ENCODE measurements at places on chromosomes 7 and 10.

- no peak for DNase-seq
Observed at GRCh38 chr7:138661069-138661635, 40.0 kb downstream of the SVOPL start.

- no peak for DNase-seq
Observed at GRCh38 chr7:100639995-100640516, 1.3 kb downstream of the TFR2 start.

DNA sequence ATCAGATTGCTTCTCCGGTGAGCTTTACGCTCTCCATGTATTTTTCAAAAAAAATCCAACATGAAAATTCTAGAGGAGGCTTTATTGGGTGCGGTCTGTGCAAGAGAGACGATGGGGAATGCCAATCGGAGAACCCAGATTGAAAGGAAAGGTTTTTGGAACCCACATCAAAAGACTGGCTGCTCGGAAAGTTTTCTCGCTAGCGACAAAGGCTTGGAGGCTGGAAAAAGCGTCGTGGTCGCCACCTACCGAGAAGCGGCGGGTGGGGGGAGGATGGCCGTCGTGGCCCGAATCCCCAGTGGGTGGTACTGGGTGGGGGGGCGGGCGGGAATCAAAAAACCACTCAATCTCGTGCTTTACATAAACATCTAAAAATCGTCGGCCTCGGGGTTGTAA, 1.1 kb upstream of the GTF2I start:
- DNase-seq, result peak; percentile 34

GRCh38 chr7:106354822-106355221, 70.0 kb upstream of the NAMPT start:
- no peak for DNase-seq

GRCh38 chr10:29810816-29811215, 176.0 kb upstream of the SVIL start:
- DNase-seq, result no peak

DNA sequence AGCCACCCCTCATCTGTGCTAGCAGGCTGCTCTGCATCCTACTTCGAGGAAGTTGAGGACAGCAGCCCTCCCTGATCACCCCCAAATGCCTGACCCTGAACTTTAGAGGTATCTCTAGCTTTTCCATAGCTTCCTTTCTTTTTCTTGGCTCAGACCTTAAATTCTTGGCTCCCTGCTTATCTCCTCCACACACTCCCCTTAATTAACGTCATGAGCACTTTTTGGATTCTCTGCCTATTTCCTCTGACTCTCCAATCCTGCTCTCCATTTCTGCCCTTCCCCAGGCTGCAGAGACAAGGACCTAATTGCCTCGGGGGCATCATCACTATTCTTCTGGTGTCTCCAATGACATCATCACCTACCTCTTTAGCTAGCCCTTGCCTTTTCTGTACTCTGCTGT, 40.8 kb upstream of the SEC61G start:
- no peak for DNase-seq

- no peak for DNase-seq
Observed at GRCh38 chr7:26556061-26556881, 264.6 kb downstream of the SNX10 start.

GRCh38 chr10:79940431-79940830, 8.5 kb downstream of the SFTPD start:
- no peak for DNase-seq

DNA sequence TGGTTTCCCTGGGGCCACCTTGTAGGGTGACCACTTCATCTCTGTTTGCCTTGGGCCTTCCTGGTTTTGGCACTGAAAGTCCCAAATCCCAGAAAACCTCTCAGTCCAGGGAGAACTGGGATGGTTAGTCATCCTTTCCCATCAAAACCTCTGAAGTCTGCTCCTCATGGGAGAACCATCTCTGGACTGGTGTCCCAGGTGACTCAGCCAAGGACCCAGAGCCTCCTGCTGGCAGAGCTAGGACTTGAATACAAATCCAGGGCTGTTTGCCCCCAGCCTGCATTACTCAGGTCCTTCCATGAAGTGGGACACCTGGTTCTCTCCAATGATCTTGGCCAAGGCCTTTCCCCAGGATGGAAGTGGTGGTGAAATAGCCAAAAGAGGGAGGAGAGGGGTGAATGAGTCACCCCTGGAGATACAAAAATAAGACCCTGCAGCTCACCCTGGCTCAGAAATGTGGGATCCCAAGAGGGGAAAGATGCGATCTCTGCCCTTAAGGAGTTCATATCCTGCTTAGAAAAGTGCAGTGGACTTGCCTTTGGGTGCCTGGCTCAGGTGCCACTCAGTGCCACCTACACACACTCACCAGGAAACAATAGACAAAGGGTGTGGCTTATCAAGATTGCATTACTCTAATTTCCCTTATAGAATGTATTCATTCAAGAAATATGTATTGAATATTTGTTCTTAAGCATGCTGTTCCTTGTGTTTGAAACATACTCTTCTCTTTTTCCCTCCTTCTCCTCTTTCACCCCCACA, 22.0 kb downstream of the ADRA2A start:
- DNase-seq, result no peak

- no peak for DNase-seq
Observed at GRCh38 chr7:19648791-19649190, 60.0 kb downstream of the POLR1F start.

DNA sequence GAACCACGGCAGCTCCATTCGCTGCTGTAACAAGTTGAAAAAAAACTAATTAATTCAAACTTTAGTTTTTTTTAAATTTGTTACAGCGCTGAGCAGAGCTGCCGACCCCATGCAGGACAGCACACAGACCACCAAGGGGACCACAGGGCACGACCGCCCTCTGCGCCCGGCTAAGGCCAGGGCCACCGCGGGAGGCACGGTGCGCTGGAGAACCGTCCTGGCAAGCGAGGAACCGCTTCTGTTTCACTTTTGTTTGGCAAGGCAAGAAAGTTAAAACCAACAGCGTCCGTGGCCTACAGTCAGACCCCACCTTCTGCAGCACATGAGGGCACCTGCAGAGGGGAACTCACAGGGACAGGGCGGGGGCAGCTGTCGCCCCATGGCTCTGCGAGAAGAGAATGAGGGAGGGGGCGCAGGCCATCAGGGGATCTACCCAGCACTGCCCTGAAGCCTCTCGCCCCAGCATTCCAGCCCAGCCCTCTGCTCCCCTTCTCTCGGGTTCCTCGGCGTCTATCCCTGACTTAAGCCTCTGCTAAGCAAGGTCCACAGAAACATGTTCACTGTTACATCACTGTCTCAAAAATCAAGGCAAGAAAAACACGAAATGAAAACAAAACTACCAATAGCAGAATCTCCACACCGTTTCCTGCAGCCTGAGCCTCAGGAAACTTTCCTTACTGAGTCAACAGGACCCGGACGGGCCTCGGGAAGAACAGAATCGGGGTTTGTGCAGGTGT, 204.4 kb downstream of the DIP2C start:
- no peak for DNase-seq

DNA sequence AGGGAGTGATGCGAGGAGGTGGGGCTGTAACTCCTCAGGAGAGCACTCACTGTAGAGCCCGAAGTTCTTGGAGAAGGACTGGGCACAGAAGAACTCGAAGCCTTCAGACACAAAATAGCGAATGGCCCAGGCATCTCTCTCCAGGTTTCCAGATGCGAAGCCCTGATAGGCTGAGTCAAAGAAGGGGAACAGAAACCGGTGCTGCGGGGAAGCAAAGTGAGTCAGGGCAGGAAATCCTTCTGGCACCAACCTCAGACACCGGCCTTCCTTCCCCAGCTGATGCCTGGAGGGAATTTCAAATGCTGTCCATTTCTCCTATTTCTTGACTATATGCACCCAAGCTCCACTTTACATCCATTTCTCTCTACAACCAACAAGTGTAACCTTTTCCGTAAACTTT, 26.8 kb downstream of the GOT1 start:
- no peak for DNase-seq

GRCh38 chr7:85564861-85565260, 378.0 kb upstream of the SEMA3D start:
- DNase-seq, result no peak

- no peak for DNase-seq
Observed at GRCh38 chr7:98133621-98134303, 27.1 kb downstream of the LMTK2 start.

DNA sequence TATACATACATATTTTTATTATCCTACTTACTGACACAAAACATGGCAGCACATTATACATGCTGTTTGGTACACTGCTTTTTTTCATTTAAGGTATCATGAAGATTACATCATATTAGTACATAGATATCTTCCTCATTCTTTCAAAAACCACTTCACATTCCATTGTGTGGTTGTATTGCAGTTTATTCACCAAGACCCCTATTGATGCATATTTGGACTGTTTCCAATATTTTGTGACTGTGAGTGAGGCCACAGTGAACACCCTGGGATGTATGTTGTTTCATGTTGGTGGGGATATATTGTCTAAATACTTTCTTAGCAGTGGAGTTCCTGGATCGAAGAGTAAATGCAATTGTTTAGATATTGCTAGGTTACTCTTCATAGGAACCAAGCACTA, 39.0 kb downstream of the TFAM start:
- DNase-seq, result no peak

DNA sequence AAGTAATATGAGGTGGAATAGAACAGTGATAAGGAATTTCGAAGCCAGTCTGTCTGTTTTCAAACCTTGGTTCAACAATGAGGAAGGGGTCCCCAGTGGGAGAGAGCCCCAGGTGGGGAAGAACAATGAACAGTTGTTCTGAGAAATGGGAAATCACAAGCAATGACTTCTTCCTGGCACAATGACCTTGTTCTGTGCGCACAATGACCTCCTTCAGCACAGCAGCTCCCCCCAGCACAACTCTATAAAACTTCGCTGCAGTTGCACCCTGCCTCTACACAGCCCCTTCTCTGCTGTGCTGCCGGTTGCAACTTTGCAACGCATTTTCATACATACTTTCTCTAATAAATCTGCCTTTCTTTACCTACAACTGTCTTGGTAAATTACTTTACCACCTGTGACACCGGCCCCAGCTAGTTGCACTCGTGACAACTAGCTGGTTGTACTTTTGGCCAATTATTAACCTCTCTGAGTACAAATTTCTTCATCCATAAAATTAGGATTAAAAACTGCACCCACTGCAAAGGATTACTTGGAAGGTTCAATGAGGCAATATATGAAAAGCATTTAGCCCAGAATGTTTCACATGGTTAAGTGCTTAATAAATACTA, 40.5 kb downstream of the ASB4 start:
- no peak for DNase-seq

- no peak for DNase-seq
Observed at GRCh38 chr10:122618461-122619165, 58.1 kb downstream of the DMBT1 start.

DNA sequence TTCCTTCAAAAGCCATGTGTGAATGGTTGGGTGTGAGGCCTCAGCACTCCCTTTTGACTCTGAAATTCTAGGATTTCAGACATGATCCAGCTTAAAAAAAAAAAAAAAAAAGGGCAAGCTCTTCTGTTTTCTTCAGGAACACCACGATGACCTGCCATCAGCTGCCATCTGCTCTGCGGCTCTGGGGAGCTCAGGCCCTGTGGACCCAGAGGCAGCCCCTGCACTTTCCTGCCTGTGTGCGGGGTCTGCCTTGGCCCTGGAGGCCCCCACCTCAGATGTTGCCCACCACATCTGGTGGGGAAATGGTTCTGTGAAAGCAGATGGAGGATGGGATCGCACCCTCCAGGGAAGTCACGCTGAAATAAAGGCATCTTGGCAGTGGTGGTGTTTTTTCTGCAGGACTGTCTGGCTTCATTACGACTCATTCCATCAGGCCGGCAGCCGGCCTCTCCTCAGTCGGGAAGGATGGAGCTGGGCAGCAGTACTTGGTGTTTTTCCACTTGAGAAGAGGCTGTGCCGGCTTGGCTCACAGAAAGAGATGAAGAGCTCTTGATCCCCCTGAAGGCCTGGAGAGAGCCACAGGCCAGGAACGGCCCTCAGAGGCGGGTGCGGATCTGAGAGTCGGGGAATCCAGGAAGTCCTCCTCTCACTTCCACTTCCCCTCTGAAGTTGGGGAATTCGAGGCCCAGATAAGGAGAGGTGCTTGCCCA, 66.1 kb upstream of the AQP1 start:
- DNase-seq, result no peak

- DNase-seq, result no peak
Observed at GRCh38 chr7:904847-905246, 28.5 kb downstream of the GET4 start.

- no peak for DNase-seq
Observed at GRCh38 chr10:47349516-47349915, 1.4 kb downstream of the RBP3 start.

DNA sequence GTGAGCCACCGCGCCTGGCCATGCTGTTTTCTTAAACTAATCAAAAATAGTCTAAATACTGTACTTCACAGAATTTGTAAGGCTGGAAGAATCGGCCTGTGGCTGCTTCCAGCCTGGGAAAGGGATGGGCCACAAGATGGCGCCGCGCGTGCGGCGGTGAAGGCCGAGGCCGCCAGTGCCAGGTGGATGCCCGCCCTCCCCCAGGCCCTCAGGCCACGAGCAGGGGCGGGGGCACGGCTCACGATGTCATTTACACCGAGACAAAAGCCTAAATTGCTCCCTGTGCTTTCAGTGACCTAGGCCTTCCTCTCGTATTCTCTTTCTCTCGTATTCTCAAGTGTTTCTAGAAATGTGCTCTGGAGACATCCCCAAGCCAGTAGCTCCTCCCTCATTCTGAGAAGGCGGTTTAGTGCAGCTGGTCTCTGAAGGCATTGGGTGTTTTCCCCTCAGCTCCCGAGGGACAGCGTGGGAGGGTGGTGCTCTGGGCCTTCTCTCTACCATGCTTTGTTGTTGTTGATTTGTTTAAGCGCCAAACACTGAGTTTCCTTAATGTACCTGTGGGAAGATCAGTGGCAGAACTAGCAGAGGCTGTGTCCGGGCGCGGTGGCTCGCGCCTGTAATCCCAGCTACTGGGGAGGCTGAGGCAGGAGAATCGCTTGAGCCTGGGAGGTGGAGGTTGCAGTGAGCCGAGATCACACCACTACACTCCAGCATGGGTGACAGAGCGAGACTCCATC, 68.4 kb downstream of the CDC123 start:
- DNase-seq, result peak; percentile 94

DNA sequence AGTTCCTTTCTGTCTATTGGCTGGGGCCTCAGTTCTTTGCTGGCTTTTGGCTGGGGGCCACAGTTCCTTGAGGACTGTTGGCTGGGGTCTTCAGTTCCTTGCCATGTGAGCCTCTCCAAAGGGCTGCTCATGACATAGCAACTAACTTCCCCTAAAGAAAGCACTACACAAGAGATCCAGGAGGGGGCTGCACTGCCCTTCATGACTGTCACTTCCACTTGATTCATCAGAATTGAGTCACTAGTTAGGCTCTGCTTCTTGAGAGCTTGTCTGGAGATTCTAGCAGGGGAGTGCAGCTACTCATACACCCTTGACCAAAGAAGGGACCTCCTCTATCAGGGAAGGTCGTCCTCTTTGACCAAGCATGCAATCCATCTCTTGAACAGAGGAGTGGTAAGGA, 38.0 kb upstream of the MKX start:
- DNase-seq, result no peak

GRCh38 chr7:90717296-90718060, 121.4 kb downstream of the CDK14 start:
- DNase-seq, result no peak

- DNase-seq, result no peak
Observed at GRCh38 chr10:35153716-35154115, 27.1 kb downstream of the CREM start.

GRCh38 chr10:16663444-16663843, 141.8 kb upstream of the C1QL3 start:
- no peak for DNase-seq

- no peak for DNase-seq
Observed at GRCh38 chr10:132607491-132607890, 69.9 kb downstream of the INPP5A start.
